RKO (cell line): ENCODE measurements at places on chromosomes 5 and 9.

DNA sequence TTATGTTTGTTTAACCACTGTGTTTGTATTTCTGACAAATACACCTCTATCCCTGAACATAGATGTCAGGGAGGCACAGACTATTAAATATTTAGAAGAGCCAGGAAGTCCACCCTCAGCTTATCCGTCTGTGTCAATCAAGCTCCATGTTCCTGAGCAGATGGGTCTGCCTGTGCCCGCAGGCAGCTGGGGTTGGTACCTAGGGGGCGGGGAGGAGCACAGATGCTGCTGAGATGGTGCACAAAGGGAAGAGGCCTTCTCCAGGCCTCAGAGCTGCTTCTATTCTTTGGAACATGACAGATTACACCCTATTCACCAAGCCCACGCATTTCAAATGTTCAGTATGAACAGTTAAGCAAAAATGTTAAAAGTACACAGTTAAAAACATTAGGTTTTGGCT, 142.1 kb downstream of the EPB41L4A start:
- DNase-seq = no peak

- peak; percentile 18 for DNase-seq
These were observed 12.8 kb upstream of the TSSK1B start for GRCh38 chr5:113447498-113448050.

GRCh38 chr5:5220901-5221631, 80.9 kb downstream of the ADAMTS16 start:
- no peak for DNase-seq

GRCh38 chr9:112322701-112323377, 10.6 kb downstream of the PTBP3 start:
- DNase-seq = no peak

- no peak for DNase-seq
These were observed 26.2 kb upstream of the RAB14 start for GRCh38 chr9:121227862-121228261.

DNA sequence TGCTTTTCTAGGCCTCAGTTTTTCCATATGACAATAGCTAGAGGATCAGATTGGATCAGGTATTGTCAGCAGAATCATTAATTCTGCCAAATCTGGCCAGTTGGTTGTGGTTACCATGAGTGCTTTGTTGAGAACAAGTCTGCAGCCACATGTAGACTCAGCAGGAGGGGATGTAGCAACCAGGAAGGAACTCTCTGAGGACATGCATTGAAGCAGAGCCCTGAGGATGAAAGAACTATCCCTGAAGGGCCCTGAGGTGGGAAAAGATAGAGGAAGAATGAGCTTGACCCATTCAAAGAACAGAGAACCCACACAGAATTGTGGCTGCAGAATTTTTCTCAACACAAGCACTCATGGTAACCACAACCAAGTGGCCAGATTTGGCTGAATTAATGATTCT, 60.1 kb upstream of the AFAP1L1 start:
- DNase-seq = no peak

DNA sequence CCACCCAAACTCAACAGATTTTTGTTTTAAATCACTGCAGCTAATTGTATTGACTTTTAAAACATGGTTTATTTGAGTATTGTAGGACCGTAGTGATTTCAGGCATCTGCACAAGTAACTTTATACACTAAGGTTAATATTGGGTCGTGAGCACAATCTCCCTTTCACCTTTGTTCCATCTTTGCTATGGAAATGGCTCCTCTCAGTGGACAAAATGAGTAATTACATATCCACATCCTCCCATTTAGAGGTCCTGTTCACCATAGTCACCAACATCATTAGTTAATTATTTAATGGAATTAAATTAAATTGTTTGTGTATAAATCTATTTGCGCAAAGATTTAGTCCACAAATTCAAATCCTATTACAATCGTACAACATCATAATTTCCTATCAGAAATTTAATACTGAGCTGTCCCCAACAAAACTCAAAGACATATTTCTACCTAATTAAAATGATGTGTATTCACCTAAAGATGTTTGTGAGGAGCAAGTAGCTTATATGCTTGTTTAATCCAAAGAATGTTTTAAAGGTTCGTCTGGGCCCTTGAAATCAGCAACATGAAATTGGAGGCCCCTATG, 173.0 kb upstream of the DAPK1 start:
- DNase-seq = peak; percentile 68

GRCh38 chr5:112412346-112412745, 6.7 kb downstream of the EPB41L4A start:
- DNase-seq = no peak

DNA sequence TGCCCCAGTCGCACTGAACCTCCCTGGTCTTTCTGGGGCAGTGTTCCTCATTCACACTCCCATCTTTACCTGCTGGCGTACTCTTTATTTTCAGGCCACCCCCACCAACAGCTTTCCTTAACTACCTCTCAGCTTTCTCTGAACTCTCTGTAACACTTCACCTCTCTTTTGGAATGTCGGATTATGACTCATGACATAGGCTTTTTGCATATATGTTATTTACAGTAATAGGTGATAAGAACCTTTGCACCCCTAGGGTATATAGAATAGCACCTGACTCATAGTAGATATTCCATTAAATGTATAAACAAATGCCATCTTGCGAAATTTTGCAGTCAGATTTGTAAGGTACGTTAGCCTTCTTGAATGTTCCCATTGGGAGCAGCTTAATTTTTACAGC, 52.9 kb upstream of the MIER3 start:
- DNase-seq = no peak

GRCh38 chr5:125696762-125697161, 726.4 kb upstream of the GRAMD2B start:
- DNase-seq = no peak

GRCh38 chr5:171724468-171725204, 61.0 kb upstream of the SMIM23 start:
- no peak for DNase-seq

- DNase-seq = no peak
These were observed 32.2 kb upstream of the ANGPTL2 start for GRCh38 chr9:127154390-127155191.

GRCh38 chr5:79527431-79527830, 13.5 kb upstream of the HOMER1 start:
- no peak for DNase-seq

DNA sequence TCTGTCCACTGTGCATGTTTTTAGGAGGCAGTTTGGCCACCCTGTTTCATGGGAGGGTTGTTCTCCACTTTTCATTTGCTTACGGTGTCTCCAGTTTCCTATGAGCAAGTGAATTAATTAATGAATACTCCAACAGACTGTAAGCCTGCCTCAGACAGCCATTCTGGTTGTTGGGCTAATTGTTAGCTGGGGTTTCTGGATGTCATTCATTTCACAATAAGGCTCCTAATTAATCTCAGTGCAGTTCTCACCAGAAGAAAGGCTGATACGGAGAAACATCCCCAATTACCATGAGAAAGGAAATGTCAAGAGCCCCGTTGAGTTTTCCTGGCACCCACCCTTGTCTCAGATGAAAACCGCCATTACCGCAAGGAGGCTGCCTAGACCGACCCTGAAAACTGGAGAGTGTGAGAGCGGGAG, 75.8 kb downstream of the MAP1B start:
- no peak for DNase-seq
